ENCODE measurements at places on chromosomes 6 and 20.

GRCh38 chr20:21804802-21805201 lies 99.3 kb downstream of the PAX1 start:
- no peak for DNase-seq

- no peak for DNase-seq
Measured at GRCh38 chr6:50846852-50847155, 28.1 kb downstream of the TFAP2B start.

- DNase-seq = no peak
Measured at GRCh38 chr6:48568856-48569255, 457.9 kb upstream of the PTCHD4 start.

DNA sequence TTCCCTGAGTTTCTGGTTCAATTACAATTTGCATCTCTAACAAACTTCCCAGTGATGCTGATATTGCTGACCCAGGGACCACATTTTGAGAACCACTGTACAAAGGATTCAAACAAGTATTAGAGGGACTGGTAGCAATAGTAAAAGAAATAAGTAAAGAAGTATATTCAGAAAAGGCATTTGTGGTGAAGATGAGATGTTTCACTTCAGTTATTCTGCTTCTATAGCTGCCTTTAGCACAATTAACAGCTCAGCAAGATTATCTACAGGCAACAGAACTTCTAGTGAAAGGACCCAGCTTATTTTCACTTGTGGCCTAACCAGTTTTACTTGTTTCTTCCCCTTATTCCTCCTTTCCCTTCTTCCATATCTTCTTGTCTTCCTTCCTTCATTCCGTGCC lies 149.4 kb downstream of the PHF3 start:
- DNase-seq = no peak

DNA sequence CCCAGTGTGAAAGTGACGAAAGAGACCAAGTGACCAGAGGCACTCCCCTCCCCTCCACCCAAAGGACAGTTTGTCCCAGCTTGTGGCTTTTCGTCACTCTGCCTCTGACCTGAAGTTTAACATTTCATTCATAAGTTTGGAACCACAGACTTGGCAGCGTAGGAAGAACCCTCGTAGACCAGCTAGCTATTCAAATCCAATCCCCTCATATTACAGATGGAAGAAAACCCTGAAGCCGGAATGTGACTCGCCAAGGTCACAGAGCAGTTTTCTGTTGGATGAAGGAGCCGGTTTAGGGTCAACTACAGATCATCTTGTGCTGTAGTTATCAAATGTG lies 3.9 kb upstream of the SYS1 start:
- no peak for DNase-seq

DNA sequence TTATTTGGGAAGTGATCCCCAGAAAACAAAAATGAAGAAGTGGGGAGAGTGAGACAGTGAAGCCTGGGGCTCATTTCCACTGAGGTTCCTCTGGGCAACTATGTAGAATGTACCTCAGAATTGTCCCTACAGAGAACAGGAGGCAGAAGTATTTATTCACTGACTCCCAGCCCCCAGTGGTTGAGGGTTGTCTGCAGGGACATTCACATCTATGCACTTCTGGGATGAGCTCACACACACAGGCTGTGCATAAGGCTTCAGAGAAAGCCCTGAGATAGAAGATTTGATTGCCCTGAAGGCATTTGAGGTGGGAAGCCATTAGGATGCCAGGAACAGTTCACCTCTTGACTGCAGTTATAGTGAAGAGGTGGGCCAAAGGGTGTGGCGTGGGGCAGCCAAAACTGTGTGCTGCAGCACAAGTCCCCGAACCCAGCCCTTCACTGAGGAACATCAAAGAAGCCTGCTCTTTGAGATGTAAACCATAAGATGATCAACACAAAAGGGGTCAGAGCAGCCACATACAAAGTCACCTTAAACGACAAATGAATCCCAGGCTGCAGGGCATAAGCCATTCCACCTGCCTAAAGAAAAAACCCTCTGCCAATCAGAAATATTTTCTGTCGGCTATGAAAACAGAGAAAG lies 853.8 kb upstream of the FLRT3 start:
- DNase-seq = no peak

GRCh38 chr6:118354641-118355040 lies 193.5 kb upstream of the PLN start:
- DNase-seq = no peak

DNA sequence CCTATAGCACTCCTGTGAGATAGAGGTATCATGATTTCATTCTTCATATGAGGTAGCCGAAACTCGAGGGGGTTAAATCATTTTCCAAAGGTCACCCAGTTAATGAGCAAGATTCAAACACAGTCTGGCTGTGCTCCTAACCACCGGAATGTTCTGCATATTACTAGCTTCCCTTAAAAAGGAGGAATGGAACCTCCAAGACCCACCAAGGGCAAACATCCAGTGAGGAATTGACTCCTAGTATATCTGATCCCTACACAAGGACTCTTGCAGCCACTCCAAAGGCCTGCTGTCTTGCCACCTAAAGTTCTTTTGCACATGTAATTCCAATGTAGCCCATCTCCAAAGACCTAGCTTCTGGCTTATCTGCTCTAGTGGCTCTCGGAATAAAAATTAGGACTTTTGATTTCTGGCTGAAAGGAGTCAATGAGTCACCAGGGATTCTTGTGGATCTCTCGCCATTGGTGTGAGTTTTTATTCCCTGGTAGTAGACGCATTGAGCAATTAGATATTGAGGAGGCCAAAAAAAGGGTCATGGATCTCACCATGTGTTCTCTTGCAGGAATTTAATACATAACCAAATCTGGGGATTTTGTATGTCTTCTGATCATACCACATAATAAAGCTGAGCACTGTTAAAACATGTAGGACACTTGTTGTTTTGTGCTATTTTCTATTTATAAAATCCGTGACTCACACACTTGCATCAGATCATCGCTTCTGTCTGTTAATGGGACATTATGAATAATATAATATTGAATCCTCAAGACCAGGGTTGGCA lies 9.1 kb downstream of the BCAS1 start:
- DNase-seq = no peak

GRCh38 chr6:12947151-12947871 lies 230.7 kb downstream of the PHACTR1 start:
- DNase-seq = no peak

GRCh38 chr20:31500527-31500926 lies 13.7 kb upstream of the HM13 start:
- DNase-seq = no peak

GRCh38 chr6:6884193-6884627 lies 223.6 kb upstream of the RREB1 start:
- no peak for DNase-seq

DNA sequence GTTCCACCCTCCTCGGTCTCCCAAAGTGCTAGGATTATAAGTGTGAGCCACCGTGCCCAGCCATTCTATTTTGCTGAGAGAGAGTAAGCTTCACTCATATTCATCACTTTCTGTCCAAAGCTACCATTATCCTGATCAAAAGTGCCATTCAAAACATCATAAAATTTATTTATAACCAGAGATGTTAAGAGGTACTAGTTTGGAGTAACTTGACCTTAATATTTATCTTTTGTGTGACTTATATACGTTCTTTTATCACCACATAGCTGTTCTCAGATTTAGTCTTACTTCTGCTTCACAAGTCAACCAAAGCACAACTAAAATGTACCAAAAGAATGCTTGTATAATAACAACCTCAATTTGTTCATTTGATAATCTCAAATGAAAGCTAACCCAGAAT lies 18.1 kb downstream of the AKIRIN2 start:
- no peak for DNase-seq

- DNase-seq = no peak
Measured at GRCh38 chr20:35263532-35264341, 14.2 kb downstream of the MMP24OS start.

- no peak for DNase-seq
Measured at GRCh38 chr6:146301764-146302163, 241.9 kb upstream of the RAB32 start.

GRCh38 chr20:10786678-10787077 lies 112.9 kb upstream of the JAG1 start:
- DNase-seq = no peak

DNA sequence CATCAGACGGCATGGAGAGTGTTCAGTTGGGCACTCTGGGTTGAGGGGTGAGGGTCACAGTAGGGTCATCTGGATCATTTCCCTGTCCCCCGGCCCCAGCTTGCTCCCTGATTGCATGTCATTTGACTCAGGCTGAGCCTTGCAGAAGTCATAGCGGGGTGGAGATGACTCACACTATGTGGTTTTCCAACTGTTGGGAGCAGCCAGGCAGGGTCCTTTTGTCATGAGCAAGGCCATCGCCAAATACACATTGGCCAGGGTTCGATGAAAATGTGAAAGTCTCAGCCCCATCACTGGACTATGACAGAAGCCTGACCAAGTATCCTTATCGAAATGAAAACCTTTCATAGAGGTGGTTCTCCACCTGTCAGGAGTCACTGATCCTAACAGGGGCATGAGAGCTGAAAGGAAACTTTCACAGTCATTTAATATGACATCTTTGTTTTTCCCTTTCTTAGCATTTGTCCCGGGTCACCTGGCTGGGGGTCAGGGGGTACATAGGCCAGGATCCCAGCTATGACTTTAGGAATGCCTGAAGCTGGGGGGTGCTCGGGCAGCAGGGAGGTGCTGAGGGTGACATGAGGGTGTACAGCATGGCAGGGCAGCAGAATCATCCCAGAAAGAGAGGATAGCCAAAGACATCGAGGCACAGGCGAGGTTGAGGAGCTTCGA lies 70.2 kb upstream of the CD93 start:
- DNase-seq = no peak

DNA sequence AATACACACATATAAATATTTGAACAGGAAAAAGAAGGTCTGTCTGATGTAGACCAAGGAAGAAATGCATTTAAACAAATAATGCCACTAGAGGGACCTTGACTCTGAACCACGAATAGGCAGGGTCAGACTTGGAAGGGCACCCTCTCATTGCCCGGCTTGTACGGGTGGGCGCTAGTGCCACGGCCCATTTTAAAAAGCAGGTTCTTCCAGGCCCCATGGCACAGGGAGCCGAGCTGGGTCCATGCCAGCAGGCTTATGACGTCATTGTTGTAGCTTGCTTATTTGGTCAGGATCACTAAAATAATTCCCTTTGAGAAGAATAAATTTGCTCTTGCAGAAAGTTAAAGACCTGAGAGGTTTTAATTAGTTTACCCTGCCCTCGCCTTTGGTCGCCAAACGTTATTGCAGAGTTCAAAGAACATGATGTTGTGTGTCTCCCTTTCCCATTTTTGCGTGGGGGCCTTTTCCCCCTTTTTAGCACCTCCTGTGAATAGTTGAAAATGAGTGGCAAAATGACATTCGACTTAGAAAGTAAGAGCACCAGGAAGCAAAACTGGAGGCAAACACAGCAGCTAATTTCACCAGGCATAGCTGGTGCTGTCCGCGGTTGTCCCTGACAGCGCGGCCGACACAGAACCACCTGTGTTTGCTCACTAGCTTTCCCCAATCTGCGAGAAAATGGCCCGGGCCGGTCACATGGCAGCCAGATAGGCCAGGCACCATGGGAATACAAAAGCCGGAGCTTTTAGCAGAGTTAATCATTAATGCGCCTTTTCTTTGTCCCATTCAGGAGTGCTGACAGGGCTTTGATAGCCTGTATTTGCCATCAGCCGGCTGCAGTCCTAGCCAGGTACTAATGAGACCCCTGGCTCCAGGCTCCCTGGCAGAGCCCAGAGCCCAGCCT lies 93.8 kb downstream of the FOXA2 start:
- no peak for DNase-seq

DNA sequence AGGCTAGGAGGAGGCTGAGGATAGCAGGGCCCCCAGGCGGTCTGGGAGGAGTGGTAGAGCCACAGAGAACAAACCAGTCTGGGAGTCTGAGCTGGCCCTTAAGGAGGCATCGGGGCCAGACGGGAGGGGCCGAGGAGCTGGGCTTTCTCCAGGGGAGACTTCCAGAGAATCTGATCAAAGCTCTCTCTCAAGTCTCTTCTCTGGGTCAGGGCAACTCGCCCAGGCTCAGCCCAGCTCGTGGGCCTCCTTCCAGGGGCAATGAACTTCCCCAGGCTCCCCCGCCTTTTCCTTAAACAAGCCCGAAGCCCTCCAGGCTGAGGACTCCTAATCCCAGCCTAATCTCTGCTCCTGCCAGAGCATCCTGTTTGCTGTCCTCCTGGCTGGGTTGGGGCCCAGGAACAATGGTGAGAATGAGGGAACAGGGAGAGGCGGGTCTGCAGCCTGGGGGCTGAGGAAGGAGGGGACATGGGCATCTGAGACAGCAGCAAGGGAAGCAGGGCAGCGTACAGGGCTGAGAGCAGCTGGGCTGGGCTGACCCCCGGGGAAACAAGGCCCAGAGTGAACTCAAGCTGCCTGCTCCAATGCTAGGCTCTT lies 173.6 kb downstream of the ANKRD60 start:
- no peak for DNase-seq

Measured in activated gamma-delta T cell treated with Interleukin-2 at 50 U/mL for 16 hours (primary cell).